ENCODE measurements at places on chromosomes 16 and 17. TPM values are rescaled to one million over a fixed set of nuclear protein-coding genes. Genes with fewer than 3 reads are reported as not detected.

DNA sequence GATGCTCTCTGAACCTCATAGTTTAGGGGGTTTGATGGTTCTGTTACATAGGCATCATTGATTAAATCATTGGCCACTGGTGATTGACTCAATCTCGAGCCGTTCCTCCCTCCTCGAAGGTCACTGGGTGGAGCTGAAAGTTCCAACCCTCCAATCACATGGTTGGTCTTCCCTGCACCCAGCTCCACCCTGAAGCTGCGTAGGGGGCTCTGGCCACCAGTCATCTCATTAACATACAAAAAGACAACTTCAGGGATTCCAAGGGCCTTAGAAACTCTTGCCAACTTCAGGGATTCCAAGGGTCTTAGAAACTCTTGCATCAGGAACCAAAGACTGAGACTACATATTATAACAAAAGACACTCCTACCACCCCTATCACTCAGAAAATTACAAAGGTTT lies 306.5 kb upstream of the TNRC6C start:
- DNase-seq = no peak

- no peak for DNase-seq
Observed at GRCh38 chr16:609316-609715, 19.4 kb downstream of the RAB40C start.

DNA sequence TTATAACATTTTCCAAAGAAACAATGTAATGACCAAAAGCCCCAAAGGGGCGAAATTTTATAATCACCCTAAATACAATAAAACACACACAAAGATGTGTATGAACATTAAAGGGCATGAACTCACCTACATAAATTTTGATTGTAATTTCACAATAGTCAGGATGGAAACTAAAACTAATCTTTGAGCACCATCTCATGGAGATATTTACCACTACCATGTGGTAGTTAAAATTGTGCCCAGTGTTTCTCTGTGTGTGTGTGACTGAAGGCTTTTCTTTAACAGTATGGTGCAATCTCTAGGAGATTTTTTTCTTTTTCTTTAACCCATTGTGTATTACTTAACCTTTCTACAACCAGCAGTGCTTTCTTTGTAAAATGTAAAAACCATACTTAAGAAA lies 19.7 kb upstream of the MEIOC start:
- DNase-seq = no peak

DNA sequence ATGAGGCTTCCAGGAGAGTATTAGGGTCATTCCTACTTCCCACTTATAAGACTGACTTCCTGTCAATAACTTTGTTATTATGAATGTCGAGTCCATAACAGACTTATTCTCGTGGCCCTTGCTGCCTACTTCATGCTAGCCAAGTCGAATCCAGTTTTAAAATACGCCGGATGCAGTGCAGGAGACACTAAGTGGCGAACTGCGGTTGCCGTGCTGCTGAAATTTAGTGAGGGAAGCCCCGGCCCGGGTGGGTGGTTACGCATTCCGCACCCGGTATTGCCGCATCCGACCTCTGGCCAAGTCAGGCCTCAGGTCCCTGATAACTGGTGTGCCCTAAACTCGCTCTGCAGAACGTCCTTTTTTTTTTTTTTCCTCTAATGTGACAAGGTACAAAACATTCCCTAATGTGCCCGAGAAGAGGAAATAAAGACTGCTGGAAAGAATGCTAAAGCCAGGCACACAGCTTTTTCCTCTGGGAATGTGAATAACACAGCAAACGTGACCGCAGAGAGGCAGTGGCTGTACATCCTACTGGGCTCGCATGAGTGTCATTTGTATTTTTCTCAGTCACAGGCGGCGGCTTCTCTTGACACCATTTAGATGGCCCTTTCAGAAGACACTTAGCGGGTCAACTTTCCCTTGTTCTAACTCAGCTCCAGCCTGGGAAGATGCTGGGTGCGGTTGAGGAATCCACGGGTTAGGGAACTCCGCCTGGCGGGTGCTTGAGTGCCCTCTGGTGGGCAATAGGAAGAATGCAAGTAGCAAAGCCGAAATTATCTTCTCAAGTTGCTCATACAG lies 7.1 kb upstream of the AKTIP start:
- DNase-seq = peak; percentile 80

DNA sequence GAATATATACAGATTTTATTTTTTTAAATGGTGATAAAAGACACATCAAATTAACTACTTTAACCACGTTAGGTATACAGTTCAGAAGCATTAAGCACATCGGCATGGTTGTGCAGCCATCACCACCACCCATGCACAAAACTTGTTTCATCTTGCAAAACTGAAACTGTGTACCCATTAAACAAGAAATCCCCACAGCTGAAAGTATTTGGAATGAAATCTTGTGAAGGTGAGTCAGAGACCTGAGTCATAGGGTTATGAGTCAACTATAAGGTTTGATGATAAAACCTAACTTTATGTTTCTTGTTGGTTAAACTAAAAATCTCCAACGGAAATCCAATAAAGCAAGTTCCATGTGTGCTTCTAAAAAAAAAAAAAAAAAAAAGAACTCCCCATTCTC lies 561.6 kb upstream of the PSMD7 start:
- no peak for DNase-seq

The LGALS9C gene
- 18.0 TPM for polyA plus RNA-seq

The CNGB1 gene
- not detected for polyA plus RNA-seq

The RGS11 gene
- 0.49 TPM for polyA plus RNA-seq

Data from small intestine (tissue), 16 donors.